ENCODE measurements at places on chromosomes 5 and 9.
A peak's percentile ranks its signal among the peaks of the same experiment; 100 is the strongest.

GRCh38 chr5:136506131-136506530 is 140.8 kb upstream of the TRPC7 start:
- no peak for DNase-seq

GRCh38 chr9:128764361-128764760 is 7.4 kb downstream of the ZER1 start:
- no peak for DNase-seq

DNA sequence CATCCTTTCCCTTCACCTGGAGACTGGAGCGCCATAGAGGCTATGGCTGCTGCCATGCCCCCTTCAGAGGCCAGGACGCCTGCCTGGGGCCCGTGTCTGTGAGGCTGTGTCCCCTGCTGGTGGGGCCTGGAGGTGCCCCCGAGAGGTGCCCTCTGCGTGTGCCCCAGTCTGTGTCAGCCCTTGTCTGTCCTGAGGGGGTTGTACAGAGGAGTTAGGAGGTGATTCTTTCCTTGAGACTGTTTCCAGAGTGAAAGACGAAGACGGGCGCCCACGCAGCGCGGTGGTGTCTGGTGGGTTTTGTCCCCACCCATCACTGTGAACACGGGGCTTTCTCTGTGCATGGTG is 24.6 kb downstream of the TRAF2 start:
- DNase-seq: no peak

DNA sequence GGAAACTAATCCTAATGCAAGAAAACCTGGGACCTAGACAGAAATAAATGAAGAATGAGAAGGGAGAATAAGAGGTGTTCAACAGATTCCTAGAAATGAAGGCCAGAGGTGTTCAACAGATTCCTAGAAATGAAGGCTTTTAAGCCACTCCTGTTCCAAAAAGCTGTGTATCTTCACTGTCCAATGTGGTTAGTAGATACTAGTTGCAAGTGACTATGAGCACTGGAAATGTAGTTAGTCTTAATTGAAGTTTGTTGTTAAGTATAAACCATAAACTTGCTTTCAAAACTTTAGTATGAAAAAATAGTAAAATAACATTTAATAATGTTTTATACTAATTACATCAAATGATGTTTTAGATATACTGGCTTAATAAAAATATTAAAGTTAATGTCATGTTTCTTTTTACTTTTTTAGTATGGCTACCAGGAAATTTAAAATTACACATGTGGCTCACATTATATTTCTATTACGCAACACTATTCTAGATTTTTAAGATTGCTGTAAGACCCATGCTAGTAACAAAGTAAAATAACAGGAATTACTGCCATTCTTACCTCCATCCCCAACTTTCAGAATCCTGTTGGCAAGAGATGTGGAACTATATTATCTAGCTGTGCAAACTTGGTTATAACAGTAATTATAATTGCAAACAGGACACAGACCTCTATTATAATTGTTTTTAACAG is 57.5 kb downstream of the RICTOR start:
- no peak for DNase-seq

DNA sequence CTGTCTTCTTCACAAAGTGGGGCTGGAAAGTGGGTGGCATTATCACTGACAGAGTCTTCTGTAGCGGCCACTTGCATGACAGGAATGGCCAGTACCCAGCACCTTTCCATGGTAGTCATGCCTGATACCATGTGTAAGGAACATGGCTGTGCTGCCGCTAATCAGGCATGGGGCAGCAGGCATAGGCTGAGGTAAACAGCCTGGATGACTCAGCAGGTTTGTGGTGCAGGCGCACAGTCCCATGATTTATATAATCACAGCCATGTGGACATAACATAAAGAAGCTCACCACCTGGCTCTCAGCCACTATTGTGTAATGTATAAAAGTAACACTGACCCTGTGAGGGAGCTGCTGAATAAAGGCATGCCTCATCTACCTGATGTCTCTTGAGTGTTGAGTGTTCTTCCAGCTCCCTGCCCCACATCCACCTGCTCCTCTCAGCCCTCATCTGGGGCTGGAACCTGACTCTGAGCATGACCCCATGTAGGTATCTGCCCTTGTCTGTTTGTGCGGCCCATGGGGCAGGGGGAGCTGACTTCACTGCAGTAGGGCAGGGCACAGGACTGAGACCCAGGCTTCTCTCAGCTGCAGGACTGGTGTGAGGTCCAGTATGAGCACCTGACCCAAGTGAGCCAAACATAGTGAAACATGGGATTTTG is 13.2 kb upstream of the ICE1 start:
- DNase-seq: no peak

GRCh38 chr9:115191667-115192066 is 73.7 kb upstream of the TNC start:
- no peak for DNase-seq

- DNase-seq: no peak
Observed at GRCh38 chr9:27280860-27281259, 16.1 kb downstream of the EQTN start.

GRCh38 chr5:122354293-122354692 is 42.3 kb downstream of the SNCAIP start:
- DNase-seq: no peak

DNA sequence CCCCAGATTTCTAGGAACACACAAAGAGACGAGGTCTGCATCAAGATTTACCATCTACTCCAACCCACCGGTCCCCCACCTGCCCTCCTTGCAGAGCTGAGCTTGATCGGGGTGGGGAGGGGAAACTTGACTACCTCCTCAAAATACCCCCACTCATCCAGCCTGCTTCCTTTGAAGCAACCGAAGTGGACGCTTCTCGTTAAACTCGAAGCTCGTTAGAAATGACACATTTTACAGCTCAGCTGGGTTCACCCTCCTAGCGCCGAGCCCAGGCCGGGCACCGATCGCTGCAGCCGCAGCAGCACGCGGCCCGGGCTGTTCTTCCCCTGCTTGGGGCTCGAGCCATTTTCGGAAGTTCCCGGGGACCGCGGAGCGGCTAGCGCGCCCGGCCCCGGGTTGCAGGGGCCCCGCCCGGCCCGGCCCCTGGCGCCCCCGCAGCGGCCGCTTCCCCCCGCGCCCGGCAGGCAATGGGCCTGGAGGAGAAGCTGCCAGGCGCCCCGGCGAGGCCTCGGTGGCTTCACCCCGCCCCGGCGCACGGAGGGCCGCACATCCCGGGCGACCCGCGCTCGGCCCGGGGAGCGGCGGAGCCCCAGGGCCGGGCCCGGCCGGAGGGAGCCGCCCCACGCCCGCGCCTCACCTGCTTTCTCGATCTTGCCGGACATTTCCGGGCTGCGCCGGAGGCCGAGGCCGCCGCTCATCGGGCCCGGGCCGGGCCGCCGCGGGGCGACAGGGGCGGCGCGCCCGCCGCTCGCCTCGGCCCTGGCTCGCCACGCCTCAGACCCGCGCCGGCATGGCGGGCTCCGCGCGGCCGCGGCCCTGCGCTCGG is 530 bp downstream of the RAPGEF1 start:
- peak; percentile 57 for DNase-seq

DNA sequence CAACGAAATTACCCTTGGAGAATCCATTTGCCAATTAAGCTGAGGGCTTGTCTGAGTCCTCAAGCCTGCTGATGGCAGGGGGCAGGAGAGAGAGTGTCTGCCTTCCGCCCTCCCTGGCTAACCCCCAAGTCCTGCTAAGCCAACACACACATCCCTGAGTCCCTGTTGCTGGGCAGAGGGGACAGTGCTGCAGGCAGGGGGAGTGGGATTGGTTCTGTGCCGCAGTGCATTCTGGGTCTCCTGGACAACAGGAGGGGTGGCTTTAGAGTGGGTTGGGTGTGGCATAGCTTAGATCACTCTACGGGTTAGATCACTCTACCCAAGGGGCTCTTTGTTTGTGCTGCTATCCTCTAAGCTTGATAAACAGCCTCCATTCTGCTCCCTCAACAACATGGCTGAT is 427.7 kb downstream of the CDK5RAP2 start:
- DNase-seq: no peak

GRCh38 chr5:31962351-31962751 is 211.8 kb downstream of the GOLPH3 start:
- no peak for DNase-seq

- DNase-seq: no peak
Observed at GRCh38 chr5:83524991-83525390, 53.4 kb downstream of the VCAN start.

DNA sequence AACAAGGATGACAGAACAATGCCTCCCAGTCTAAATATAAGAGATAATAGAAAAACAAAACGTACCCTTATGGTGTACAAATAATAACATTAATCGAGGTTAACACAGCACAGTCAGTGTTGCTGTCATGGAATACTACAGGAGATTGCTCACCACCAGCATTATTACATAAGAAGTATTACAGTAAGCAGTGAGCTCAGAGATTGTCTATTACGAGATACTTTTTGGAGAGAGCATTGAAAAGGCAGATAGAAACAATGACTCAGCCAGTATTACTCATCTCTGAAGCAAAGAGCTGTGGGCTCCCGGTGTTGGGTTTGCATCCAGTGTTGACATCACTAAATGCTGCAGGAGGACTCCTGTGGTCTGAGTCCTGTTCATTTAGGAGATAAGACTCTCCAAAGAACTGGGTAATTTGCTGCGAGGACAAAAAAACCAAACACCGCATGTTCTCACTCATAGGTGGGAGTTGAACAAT is 191.9 kb upstream of the SEMA6A start:
- DNase-seq: no peak

- no peak for DNase-seq
Observed at GRCh38 chr5:11892832-11893231, 11.4 kb downstream of the CTNND2 start.

- DNase-seq: no peak
Observed at GRCh38 chr5:30690931-30691330, 502.6 kb upstream of the CDH6 start.

GRCh38 chr9:76573905-76574760 is 115.2 kb downstream of the GCNT1 start:
- DNase-seq: no peak

DNA sequence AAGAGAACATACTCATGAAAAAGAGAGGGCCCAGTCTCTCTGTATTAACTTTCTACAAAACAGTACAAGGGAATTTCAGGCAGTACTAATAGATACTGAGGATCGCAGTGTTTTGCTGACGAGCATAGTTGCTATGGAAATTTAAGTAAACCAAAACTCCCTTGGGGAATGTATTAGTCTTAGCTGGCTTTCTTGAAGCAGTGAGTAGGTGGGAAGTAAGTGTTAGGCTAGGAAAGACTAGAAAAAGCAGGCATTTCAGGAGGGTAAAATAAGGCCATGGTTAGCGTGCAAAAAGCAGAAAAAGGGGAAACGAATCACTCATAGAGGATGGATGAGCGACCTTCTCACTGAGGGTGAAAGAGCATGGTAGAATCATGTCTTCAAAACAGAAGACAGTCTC is 84.3 kb upstream of the ACTBL2 start:
- DNase-seq: no peak

DNA sequence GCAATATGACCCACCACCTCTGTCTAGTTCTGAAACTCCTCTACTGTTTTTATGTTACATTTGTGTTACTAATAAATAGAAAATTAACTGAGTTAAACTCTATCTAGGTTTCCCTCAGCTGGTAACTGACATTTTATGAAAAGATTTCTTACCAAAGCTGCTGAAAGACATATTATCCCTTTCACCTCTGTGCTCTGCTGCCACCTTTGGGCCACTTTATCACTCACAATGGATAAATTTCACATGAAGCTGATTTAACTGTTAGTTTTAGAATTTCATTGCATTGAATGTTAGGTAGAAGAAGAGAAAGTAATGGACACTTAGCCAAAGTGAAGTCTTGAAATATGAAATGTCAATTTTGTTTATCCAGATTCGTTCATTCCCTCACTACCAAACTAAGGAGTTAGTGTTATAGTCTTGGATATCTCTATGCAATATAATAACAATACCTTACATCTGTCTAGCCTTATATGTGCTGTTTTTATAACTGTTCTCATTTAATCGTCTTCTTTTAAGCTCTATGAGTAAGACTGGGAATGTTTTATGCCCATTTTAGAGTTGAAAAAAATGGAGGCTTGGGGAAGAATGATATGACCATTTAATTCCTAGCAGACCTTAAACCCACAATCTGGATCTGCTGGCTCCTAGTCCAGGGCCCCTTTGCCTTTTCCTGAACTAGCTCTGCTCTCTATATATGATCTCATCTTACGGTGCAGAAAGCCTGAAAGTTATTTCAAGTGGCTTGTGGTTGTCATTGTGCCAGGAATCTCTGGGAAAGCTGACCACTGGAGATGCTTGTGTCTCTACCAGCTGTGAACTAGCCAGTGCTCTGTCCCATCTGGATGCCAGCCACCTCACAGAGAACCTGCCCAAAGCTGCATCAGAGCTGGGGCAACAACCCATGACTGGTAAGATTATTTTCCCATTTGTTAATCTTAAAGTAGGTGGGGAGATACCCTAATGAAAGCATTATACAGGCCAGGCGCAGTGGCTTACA is 97.1 kb downstream of the GOLPH3 start:
- peak; percentile 21 for DNase-seq

GRCh38 chr5:80192507-80193241 is 63.2 kb downstream of the SERINC5 start:
- no peak for DNase-seq

- no peak for DNase-seq
Observed at GRCh38 chr5:107696080-107696479, 25.3 kb upstream of the EFNA5 start.

DNA sequence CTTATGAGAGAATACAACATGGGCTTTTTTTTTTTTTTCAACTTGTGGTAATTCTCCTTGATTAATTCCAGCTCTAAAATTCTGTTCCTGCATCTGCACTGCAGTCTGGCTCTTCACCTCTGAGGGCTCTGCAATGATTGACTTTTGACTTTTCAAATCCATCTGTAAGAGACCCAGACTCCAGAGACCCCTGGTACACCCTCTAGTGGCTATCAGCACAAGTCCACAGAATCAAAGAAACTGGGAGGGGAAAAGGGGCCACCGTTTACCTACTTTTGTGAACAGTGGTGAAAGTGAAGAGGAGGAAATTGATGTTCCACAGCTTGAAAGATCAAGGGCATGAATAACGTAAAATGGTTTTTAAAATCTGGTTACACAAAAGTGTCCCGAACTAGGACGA is 151.6 kb downstream of the SLIT3 start:
- DNase-seq: no peak

DNA sequence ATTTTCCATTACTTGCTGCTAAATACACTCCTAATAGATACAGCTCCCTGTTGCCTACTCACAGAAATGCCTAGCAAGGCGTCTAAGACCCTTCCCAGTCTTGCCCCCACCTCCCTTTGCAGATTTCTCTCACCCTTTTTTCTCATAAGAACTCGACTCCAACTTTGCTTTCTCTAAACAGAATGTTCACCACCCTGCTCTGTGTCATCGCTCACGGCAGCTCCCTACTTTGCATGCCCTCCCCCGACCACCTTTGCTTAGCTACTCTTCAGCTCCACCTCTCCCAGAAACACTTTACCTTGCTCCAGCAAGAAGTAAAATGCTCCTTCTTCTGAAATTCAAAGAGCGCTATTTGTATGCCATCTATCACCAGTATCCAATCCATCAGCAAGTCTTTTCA is 15.2 kb upstream of the PPP1R2B start:
- no peak for DNase-seq

- no peak for DNase-seq
Observed at GRCh38 chr5:35162848-35163709, 67.2 kb downstream of the PRLR start.

DNA sequence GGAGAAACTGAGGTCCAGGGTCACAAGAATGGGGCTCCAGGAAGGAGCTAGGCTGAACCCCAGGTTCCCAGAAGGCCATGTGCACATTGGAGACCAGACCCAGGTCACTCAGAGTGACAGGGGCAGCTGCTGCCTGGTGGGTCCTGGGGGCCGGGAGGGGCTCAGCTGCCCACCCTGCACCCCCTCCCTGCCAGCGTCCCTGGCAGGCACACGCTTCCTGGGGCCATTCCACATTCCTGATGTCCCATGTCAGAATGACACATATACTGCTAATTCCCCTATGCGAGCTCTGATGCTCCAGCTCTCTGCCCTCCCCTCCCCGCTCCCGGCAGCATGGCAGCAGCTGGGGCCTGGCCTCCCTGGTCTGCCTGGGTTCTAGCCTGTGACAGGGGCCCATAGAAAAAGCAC is 14.0 kb downstream of the FGFR4 start:
- no peak for DNase-seq
